NCI-H1930 (cell line): ENCODE measurements at places on chromosomes 12 and 14.

DNA sequence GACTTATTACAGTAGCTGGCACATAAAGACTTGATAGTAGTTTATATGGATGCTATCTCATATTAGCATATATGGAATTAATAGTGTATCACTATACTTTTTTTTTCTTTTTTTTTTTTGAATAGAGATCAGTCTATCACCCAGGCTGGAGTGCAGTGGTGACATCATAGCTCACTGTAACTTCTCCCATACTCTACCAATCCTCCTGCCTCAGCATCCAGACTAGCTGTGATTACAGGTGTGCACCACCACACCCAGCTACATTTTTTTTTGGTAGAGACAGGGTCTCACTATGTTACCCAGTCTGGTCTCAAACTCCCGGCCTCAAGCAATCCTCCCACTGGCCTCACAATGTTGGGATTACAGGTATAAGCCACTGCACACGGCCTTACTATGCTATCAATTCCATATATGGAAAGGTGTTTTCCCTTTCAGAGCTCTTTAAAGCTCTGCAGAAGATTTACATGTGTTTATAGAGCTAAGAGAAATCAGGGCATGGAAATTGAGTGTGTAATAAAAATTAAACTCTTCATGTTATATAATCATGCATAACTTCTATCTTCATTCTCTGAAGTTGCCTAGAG, 1.8 kb upstream of the TBK1 start:
- DNase-seq = no peak

- no peak for DNase-seq
These were observed 380.2 kb downstream of the NAV3 start for GRCh38 chr12:78210894-78211302.

GRCh38 chr12:83769151-83769550, 1082.4 kb downstream of the TMTC2 start:
- no peak for DNase-seq

GRCh38 chr12:71430756-71431155, 8.8 kb upstream of the LGR5 start:
- DNase-seq = no peak

- no peak for DNase-seq
These were observed 13.8 kb downstream of the KITLG start for GRCh38 chr12:88566430-88566829.

DNA sequence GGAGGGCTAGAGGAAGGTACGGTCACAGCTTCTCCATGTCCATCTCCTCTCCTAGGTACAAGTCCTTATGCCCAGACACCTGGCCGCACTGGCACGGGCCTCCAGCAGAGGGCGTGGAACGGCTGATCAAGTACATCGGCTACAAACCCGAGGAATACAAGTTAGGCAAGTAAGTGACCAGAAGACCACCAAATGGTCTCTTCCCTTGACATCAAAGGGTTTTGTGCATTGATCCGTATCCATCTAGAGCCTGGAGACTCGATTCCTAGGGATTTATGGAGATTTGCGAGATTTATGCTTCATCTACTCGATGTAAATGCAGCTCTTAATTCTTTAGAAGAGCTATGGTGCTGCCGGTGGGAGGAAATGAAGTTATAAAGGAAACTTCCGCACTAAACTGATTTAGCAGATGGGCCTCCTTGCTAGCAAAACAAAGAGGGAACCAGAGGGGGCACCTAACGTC, 44.2 kb downstream of the KCTD10 start:
- DNase-seq = peak; percentile 75

- no peak for DNase-seq
These were observed 1.7 kb upstream of the JPH4 start for GRCh38 chr14:23580152-23580926.

DNA sequence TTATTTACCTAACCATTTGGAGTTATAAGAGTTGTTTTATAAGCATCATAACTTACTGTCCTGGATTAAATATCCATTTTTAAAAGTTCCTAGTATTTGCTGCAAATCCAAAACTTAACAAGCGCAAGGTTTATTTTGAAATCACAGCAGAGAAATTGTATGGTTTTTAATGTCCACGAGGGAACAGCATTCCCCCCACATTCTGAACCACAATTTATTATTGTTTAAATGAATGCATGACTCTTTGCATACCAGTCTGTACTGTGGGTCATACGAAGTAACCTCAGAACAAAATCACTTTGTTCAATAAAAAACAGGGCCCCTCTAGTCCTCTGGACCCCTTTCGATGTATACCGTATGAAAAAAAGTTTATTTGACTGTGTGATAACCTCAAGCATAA, 75.9 kb downstream of the DACT1 start:
- no peak for DNase-seq
